Body of pancreas (tissue), 4 donors: ENCODE measurements at places on chromosomes 2 and 18.
A peak's percentile ranks its signal among the peaks of the same experiment; 100 is the strongest.

- no peak for DNase-seq
These were observed 115.6 kb downstream of the PPP1R1C start for GRCh38 chr2:182101263-182101662.

DNA sequence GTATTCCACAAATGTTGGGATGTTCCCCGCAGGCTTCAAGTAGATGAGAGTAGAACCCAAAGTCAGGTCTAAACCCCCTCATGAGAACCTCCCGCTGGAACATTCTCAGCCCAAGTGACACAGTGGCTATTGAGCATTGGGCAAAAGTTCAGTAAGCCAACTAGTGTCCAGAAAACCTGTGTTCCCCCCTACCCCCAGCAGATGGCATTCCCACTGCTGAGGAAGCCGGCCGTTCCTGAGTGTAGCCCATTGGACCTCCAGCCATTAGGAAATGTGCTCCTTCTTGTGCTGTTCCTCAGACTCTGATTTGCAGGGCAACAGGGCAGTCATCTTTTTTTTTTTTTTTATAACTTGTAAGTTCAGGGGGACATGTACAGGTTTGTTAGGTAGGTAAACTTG, 152.1 kb downstream of the NCK2 start:
- DNase-seq, result no peak

DNA sequence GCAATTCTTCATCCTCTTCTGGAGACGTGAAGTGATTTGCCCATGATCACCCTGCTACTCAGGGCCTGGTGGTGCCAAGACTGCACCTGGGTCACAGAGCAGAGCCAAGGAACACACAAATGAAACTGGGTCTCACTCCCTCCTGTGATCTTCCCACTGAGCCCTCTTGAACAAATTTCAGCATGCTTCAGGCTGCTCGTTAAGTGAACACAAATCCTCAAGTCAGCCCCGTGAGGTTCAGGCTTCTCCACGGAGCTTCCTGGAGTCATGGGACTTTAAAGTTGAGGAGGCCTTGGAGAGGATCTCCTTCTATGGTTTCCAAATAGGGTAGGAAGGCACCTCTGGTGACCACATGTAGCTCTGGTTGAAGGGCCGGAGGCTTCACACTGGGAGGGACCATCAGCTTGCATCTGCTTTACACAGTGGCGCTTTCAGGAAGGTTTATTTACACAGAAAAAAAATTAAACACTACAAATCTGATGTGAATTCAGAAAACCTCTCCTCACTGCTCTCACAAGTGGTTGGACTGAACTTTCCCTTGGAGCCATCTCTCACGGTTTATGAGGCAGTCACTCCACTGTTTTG, 255.4 kb downstream of the LOXHD1 start:
- no peak for DNase-seq

GRCh38 chr2:108073415-108074072, 87.2 kb downstream of the SLC5A7 start:
- no peak for DNase-seq

GRCh38 chr2:177529166-177529565, 136.6 kb downstream of the AGPS start:
- DNase-seq, result no peak

- DNase-seq, result no peak
These were observed 641.9 kb upstream of the REG3G start for GRCh38 chr2:78383576-78383975.

GRCh38 chr2:100780203-100781008, 39.5 kb upstream of the NPAS2 start:
- DNase-seq, result peak; percentile 45

- DNase-seq, result no peak
These were observed 18.2 kb downstream of the AFTPH start for GRCh38 chr2:64542071-64543007.

DNA sequence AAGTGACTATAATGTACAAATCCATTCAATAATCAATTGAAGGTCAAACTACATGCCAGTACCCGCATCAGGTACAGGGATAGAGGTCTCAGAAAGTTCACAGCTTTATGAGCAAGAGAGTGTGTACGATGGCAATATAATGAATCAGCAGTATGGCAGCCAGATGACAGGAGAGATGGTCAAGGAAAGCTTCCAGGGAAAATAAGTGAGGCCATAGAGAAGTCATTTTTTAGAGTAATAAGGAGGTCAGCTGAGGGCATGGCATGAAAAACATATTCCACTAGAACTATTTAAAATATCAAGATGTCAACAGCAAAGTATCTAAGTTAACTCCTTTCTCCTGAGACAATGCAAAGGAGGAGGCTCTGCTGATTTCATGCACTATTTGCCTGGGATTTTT, 108.0 kb downstream of the SLC8A1 start:
- DNase-seq, result no peak
